ENCODE measurements at places on chromosomes 12 and 14.

DNA sequence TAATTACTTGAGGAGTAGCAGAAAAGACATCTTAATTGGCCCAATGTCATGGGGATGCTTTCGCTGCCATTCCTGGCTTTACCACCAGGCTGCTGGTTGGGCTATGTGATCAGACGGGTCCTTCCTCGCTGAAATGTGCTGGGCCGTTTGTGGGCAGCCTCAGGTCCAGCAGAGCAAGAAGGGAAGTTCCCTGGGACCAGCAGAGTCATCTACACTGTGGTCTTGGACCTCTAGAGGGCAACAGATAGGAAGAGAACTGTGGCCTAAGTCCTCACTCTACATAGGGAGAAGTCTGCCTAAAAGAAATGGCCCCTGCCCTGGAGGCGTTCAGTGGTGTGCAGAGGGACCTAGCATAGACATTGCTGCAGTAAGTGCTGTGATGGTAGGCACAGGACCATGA is 10.9 kb downstream of the EVL start:
- DNase-seq = no peak

GRCh38 chr12:69243099-69244084 is 4.0 kb downstream of the CPSF6 start:
- no peak for DNase-seq

GRCh38 chr14:24418492-24418873 is 11.0 kb downstream of the CBLN3 start:
- no peak for DNase-seq

DNA sequence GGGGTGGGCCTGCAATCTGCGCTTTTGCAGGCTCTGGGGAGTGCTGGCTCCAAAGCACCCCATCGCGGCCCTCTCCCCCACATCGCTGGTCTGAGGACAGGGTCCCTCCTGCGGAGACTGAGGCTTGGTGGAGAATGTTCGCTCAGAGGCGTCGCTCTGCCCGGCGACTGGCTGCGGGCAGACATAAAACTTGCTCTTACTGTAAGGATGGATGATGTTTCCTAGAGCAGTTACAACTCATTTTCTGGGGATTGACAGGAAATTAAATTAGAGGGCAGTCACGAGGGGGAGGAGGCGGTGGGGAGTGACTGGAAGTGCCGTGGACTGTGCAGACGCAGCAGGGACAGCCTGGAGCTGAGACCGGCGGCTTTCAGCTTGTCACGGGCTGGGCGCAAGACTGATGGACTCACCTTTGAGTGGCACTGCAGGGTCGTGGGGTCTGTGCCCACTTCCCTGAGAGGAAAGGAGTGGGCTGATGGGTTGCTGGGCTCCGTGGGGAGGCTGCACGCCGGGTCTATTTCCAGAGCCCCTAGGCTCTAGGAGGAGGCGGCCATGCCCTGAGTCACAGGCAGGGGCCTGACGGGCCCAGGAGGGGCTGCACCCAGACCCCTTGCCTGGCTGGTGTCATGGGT is 32.8 kb downstream of the NOC4L start:
- no peak for DNase-seq

- DNase-seq = no peak
Measured at GRCh38 chr14:105102361-105102870, 37.2 kb upstream of the GPR132 start.

DNA sequence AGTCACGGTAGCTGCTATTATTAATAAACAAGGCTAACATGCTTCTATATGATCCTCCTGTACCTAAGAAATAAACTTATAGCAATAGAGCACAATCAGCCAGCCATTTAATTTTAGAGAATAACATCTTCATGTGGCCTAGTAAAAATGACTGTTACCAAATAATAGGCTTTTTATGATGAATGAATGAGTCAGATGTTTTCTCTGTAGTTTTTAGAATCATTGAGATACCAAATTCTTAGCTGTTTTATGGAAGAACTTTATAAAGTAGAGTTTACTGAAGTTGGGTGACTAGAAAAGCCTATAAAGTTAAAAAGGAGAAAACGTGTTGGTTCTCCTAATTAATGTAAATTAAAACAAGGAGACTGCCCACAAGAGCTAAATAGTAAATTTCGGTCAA is 40.7 kb downstream of the WNK1 start:
- no peak for DNase-seq

- DNase-seq = no peak
Measured at GRCh38 chr14:52112336-52113018, 43.6 kb upstream of the NID2 start.

DNA sequence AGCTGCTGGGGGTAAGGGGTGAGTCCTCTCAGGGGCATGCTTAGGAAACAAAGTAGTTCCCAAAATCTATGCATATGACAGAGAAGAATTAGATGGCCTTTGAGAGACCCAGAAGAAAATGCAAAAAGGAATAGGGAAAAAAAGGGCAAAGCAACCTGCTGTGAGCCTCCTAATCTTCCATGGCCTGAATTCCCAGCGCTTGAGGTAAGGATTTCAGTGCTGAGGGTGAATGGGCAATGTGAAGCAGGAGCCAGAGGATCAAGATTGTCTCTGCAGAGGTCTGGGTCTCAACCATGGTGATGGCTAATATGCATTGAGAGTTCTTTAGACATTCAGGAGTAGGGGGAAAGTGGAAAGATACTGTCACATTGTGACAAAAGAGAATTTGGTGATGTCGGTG is 31.5 kb downstream of the GPR65 start:
- DNase-seq = no peak

DNA sequence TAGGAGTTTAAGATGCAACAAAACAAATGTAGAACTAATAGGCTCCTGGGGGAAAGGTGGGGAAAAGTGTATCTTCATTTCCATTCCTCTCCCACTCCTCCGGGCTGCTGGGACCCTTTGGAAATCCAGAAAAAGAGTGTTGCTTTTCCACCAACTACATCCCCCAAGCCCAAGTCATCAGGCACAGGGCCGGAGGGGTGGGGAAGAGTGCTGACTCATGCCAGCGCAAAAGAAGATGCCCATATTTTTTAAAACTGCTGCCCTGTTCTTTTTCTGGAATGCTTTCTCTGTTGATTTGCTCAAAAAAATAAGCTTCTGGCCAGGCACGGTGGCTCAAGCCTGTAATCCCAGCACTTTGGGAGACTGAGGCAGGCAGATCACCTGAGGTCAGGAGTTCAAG is 70.9 kb downstream of the TBK1 start:
- no peak for DNase-seq

- no peak for DNase-seq
Measured at GRCh38 chr12:124557518-124558223, 9.7 kb downstream of the NCOR2 start.

DNA sequence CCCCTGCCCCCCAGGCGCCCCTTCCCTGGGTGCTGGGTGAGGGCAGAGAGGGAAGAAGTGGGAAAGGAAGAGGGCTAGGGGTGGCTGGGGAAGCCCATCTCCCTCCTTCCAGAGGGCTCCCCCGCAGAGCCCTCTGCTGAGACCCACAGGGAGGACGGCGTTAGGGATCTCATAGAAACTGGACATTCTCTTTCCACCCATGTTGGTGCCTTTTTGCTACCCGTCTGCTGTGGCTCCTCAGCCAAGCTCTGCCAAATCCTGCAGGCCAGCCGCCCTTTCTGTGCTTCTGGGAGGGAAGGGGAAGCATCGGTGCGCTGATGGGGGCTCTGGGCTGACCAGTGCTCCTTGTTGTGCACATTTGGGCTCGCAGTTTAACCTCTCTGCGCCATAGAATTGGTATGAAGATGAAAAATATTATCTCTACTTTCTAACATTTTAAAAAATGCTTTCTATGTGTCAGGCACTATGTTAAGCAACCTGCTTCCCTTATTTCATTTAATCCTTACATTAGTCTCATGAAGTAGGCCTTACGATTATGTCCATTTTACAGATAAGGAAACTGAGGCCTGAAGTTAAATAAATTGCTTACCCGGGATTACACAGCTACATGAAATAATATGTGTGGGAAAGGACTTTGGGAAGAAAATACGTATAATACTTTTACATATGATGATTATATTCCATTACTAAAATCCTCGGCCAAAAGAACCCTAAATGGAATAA is 981 bp downstream of the SLC48A1 start:
- DNase-seq = no peak

GRCh38 chr12:57775563-57776246 is 3.3 kb downstream of the EEF1AKMT3 start:
- no peak for DNase-seq
